ENCODE measurements at places on chromosomes 16 and 17. TPM values are rescaled to one million over a fixed set of nuclear protein-coding genes. Genes with fewer than 3 reads are reported as not detected.

GRCh38 chr17:40560592-40561293 is 4.5 kb downstream of the CCR7 start:
- peak; percentile 81 for DNase-seq

DNA sequence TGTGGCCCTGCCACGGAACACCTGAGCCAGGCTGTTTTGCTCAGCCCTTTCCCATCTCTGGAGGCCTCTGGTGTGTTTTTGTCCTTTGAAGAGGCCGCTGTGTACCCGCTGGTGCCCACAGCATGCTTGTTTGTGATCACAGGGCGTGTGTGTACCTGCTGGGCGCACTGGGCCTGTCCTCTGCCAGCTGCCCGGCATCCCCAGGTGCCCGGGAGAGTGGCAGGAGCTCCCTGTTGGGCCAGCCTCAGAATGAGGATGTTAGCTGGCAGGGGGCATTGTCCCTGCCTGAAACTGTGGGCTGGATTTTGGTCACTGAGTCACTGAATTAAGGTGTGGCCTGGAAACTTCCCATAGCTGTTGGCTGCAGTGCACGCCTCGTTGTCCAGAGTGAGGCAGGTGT is 31.1 kb downstream of the BAIAP2 start:
- DNase-seq = no peak

TP53TG3F gene
- polyA plus RNA-seq = not detected

KRT25 gene
- not detected for polyA plus RNA-seq

GRCh38 chr17:18139498-18139897 is 30.9 kb downstream of the MYO15A start:
- no peak for DNase-seq

TRPV3 gene
- polyA plus RNA-seq = 1.3 TPM
